NCI-H2029 (cell line): ENCODE measurements at places on chromosomes 5 and 9.

DNA sequence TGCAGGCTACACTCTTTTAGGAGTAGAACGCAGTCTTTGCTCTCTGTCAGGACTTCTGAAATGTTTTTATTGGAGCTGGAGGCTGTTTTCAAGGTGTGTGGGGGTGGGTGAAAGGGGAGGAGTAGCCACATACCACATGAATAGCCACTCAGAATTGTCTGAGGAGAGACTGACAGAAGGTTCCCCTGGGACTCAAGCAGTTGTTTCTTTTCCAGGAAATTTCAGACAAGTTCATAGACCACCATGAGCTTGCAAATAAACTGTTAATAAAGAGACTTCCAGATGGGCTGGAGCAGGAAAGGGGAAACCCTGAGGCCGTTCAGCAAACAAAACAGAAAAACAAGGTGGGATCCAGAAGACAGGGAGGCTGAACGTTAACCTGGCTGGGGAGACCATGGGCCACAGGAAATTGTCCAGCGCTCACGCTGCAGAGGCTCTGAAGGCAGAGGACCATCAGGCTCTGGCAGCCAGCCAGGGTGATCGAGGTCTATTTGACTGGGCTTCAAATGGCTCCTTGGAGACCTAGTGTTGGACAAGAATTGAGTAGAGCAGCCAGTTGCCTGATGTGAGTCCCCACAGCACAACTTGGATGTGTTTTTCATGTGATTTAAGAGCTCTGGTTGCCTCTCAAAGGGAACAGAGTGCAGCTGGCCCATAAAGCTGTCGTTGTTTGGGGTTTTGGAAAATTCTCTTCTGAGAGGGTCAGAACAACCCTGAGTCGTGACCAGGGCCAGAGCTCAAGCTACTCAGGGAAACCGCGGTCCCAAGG lies 159.2 kb upstream of the RAI14 start:
- peak; percentile 6 for DNase-seq

GRCh38 chr5:98458004-98458403 lies 315.5 kb upstream of the RGMB start:
- no peak for DNase-seq

GRCh38 chr9:113807173-113808061 lies 68.7 kb upstream of the ZNF618 start:
- DNase-seq: peak; percentile 59

DNA sequence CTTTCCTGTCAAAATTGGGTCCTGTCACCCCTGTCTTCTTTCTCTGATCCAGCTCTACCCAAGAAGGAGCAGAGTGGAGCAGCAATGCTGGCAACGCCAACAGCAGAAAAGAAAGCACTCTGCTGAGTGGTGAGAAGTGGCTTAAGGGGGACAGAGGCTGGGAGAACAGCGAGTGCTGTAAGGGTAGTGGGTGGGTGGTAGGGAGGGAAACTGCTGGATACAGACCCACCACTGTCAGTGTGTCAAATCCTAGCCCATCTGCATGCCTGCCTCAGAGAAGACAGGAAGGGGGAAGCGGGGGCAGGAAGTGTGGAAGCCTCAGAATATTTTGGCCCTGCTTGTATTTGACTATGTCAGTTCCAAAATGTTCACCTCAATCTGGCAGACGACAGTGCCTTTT lies 170.4 kb upstream of the MAST4 start:
- DNase-seq: no peak

DNA sequence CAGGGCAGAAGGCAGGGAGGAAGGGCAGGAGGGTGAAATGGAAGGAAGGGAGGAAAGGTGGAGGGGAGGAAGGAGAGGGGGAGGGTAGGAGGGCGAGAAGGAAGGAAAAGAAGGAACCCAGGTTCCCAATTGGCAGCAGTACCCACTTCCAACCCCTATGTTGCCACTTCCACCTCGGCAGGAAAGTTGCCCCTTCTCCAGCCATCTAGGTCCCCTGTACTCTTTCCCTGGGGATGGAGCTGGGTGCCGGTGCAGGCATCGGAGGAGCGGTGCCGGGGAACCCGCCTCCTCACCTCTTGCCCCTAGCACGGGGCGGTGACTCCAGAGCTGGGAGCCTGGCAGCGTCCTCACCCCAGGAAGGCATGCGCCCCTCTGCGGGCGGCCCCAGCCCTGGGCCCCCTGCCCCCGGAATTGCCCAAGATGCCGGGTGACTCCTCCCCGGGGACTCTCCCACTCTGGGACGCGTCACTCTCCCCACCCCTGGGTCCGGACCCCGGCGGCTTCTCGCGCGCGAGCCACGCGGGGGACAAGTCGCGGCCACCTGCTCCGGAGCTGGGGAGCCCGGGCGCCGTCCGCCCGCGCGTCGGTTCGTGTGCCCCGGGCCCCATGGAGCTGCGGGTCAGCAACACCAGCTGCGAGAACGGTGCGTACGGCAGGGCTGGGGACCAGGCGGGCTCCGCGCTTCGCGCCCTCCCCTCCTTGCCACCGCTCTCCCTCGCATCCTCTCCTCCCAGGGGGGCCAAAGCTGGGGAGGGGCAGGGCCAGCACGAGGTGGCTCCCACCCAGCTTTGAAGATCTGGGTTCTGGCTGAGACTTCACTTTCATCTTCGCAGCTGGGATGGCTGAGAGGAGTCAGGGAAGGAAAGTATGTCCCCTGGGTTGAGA lies at the start of gene NIPAL4:
NIPAL4 (plus strand) TSS at position 499 of the 885 bp plus-strand sequence; CDS start at position 607, 108 bp downstream.
- DNase-seq: no peak

GRCh38 chr9:17082343-17083064 lies 52.3 kb upstream of the CNTLN start:
- no peak for DNase-seq

DNA sequence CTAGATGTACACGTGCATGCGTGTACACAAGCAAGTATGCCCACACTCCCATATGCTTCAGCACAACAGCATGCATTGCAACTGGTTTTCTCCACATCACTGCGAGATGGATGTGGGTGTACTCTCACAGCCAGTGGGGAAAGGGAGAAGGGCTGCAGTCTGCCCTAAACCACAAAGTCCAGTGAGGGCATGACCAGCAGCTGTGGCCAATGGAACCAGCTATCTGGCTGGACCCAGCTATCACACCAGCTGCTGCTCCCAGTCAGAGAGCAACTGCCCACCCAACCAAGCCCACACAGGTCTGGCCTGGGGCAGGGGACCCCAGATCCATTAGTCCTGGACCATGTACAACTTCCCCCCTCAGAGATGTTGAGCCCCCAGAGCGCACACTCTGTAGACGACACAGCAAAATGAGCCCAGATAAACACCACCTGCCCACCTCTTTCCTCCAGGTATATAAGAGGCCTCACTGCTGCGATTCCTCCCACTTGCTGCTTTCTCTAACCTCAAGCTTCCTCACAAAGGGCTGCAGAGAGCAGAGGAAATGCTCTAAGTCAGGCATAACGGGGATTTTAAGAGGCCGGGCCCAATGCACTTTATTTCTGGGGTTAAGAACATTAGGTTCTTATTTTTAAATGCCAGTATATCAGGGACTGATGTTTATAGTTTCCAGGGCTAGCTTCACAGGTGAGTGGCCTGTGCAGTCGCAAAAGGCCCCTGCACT lies 39.0 kb downstream of the SHB start:
- no peak for DNase-seq

DNA sequence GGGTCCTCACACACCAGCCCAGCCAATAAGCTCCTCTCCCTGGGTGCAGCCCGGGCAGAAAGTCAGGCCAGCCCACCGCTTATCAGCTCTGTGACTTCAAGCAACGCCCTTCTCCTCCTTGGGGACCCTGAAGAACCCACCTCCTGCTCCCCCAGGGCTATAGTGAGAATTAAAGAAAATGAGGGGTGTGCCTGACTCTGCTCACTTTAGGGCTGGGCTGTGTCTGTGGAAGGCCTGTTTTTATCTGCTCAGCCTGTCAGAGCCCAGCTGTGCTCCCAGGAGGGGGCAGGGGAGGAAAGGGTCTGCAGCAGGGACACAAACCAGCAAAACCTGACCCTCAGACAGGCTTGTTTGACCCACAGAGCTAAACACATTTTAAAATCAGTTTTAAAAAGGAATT lies 3.9 kb downstream of the GPRIN1 start:
- no peak for DNase-seq
